ENCODE measurements at places on chromosomes 12 and 14.

- no peak for DNase-seq
Observed at GRCh38 chr14:61502459-61503093, 181.2 kb downstream of the PRKCH start.

- no peak for DNase-seq
Observed at GRCh38 chr12:98916106-98916505, 271.0 kb downstream of the APAF1 start.

DNA sequence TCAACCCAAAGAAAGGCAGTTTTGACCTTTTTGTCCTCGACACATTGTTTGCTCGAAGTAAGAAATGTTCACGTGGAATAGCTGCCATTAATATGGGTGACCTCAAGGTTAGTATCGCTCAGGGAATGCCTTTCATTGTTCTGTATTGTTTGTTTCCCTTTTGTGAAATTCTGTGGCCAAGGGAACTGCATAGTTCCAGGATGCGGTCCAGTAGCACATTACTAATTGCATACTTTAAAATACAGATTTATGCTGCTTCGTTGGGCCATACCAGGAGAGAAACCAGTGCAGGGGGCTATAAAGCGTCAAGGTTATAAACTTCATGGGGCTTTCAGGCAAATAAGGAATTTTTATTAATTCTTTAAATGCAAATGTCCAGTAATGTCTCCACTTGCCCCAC lies 73.3 kb upstream of the USP44 start:
- DNase-seq, result no peak

- DNase-seq, result no peak
Observed at GRCh38 chr12:118982302-118982701, 961 bp downstream of the SRRM4 start.

- no peak for DNase-seq
Observed at GRCh38 chr12:7180685-7181084, 8.8 kb upstream of the PEX5 start.

- no peak for DNase-seq
Observed at GRCh38 chr14:102046337-102047278, 40.2 kb downstream of the HSP90AA1 start.

GRCh38 chr12:1815814-1816729 lies 4.3 kb upstream of the LRTM2 start:
- no peak for DNase-seq

DNA sequence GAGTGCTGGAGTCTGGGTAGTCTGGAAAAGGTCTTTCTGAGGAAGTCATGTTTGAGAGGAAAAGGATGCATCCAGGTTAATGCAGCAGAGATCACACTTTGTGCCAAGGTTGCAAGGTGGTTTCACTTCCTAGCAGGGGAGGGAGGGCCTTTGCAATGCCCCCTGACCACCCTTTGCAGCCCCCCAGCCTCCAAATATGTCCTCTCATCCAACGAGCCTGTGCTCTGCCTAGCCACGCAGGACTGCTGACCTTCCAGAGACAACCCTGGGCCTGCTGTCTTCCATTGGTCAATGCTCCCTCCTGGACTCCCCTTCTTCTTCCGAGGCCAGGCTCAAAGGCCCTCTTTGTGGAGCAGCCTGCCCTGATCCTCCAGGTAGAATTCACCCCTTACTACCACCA lies 47.3 kb upstream of the TUNAR start:
- no peak for DNase-seq

Data from GM12892 (cell line).